Esophagus squamous epithelium (tissue), 5 donors: ENCODE measurements at places on chromosomes 6 and 20.

DNA sequence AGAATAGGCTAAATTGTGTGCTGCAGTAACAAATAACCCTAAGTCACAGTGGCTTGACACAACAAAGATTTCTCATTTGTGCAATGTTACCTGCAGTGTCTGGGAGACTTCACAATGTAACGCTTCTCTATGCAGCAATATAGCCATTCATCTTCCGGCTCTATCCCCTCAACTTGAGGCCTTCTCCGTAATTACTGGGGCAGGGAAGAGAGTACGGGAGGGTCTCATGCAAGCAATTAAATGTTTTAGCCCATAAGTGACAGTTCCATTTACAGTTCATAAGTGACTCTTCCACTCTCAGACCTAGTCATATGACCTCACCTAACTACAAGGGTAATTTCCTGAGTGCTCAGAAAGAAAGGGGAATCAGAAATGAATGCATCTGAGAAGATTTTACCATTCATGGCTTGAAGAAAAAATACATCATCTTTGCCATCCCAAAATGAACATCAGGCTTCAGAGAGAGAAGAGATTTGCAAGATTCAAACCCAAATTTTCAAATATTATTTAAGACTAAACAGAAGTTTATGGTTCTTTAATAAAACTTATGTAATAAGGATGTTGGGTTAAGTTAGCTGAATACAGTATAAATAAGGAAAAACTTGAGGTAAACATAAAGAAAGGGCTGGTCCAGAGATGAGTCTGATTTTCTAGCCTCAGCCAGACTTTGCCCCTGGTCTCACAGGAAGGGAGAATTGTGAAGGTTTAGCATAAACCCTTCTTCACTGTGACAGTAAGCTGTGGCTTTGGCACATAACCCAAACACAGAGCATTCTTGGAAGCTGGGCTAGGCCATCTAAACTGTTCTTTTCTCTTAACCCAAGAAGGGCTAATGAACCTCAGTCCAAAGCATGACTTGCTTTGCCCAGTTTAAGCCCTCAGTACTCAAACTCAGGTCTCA is 13.3 kb downstream of the GPR6 start:
- DNase-seq = no peak

- no peak for DNase-seq
These were observed 946.2 kb downstream of the KIF16B start for GRCh38 chr20:15627089-15627488.

DNA sequence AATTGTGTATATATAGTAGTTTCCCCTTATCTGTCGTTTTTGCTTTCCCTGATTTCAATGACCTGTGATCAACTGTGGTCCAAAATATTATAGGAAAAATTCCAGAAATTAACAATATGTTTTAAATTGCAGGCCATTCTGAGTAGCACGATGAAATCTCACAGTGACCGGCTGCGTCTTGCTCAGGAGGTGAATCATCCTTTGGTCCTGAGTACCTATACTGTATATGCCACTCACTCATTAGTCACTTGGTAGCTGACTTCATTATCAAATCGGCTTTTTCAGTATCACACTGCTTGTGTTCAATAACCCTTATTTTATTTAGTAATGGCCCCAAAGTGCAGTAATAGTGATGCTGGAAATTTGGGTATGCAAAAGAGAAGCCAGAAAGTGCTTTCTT is 728.3 kb upstream of the EYS start:
- DNase-seq = no peak

DNA sequence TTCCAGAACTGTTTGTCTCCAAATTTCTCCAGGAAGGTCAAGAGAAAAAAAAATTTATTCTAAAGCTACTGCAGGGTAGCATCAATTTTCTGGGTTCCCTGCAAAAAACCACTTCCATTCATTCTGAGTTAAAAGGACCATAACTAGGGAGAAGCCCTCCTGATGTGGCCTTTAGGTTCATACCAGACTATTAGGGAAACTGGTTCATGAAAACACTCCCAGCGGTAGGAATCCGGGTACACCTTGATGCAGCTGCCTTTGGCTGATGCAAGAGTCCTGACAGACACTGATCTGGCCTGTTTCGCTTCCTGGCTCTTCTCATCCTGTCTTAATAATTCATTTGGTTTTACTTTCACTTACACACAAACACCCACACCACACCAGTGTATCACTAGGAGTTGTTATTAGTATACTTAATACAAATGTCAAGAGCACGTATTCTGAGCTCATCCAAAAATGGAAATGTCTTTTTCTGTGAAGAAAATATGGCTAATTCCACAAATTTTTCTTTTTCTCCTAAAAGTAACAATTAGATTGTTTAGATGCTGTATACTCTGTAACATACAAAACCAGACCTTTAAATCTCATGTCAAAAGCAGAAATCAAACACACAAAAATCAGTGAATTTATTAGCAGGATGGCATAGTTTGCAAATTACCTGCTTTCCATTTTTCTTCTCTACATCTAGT is 38.4 kb upstream of the ARHGAP18 start:
- no peak for DNase-seq

DNA sequence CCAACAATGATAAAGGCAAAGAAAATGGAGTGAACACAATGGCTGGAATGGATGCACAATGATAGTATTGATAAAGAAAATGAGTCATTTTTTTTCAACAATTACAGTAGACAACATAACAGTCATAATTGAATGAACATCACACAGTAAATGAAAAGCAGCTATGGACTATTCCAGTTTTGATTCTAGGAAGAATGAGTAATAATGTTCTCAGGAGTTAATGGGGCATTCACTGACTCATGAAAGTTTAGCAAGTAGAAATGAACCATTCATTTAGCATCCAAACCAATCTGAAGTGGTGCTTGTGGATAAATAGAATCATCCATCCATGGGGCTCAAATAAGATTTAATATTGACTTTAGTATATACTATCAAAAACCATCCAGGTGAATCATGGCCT is 1029.5 kb upstream of the GJE1 start:
- DNase-seq = no peak

DNA sequence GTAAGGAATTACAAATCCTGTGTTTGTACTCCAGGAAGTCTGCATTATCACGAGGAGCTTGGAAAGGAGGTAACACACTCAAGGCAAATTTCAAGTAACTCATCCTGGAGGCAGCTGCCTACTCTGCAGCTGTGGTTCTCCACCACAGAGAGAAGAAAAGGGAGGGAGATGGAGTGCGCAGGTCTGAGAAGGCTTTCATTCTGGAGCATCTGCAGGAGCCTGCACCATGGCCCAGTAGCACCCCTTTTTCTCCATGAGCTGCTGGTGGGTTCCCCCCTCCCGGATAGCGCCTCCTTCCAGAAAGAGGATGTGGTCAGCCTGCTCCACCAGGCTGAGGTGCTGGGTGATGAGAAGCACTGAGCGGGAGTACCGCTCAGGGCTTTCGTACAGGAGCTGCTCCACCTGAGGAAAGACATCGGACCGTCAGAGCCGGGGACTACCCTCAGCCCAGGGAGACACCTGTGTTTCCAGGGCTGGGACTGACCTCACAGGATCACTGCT is 1.6 kb upstream of the PSMB8 start:
- DNase-seq = no peak

- DNase-seq = no peak
These were observed 38.6 kb downstream of the MYLK4 start for GRCh38 chr6:2712102-2712501.

GRCh38 chr20:31869942-31870725 is at the start of the genes DUSP15 and TTLL9:
DUSP15 (minus strand) TSS chr20:31870527; CDS start chr20:31870337, 190 bp downstream.
TTLL9 (plus strand) TSS chr20:31870634; CDS start chr20:31871127, 493 bp downstream.
- DNase-seq = no peak

DNA sequence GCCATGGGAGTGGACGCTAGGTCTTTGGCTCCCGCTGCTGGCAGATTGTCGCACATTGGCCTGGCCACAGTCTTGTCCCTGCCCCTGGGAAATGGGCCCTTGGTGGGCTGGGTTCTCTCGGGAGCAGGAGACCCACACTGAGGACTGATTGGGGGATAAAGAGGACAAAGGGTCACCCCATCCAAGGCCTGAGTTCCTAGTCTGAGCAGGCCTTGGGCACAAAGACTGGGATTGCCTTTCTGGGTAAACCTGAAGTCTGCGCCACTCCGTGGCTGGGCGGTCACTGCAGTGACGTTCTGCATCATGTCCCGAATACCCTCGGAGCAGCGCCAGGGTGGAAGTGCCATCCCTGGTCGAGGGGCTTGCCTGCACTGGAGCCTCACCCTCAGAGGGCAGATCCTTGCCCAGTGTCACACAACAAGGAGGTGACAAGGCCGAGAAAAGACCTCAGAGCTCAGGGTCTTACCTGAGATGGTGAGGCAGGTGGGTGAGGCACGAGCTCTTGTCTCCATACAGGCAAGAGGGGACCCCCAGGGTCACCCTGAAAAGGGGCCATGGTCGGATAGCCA is 36.1 kb upstream of the ZBP1 start:
- no peak for DNase-seq

DNA sequence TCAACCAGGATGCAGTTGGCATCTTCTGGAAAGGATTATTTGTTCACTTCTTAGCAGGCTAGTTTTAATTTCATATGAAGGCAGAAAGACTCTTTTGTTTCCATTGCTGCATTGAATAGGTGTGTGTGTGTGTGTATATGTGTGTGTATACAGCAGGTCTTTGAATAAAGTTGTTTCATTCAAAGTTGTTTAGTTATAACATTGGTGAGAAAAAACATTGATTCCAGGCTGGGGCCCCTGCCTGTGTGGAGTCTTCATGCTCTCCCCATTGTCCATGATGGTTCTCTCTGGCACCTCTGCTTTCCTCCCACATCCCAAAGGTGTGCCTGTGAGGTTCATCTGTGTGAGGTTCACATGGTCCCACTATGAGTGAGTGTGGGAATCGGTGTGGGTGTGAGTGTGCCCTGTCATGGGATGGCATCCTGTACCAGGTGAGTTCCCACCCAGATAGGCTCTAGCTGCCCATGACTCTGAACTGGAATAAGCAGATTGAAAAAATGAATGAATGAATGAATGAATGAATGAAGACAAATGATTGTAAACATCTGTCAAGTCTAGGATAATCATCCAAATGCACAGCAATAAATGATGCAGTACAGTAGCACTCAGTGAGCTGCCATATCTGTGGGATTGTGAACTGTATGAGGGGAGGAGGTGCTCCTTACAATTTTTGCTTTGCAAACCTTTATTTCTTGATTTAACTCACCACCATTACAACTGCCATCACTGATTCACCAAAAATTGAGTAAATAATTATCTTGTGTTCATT is 156.0 kb downstream of the ADGRG6 start:
- DNase-seq = no peak

DNA sequence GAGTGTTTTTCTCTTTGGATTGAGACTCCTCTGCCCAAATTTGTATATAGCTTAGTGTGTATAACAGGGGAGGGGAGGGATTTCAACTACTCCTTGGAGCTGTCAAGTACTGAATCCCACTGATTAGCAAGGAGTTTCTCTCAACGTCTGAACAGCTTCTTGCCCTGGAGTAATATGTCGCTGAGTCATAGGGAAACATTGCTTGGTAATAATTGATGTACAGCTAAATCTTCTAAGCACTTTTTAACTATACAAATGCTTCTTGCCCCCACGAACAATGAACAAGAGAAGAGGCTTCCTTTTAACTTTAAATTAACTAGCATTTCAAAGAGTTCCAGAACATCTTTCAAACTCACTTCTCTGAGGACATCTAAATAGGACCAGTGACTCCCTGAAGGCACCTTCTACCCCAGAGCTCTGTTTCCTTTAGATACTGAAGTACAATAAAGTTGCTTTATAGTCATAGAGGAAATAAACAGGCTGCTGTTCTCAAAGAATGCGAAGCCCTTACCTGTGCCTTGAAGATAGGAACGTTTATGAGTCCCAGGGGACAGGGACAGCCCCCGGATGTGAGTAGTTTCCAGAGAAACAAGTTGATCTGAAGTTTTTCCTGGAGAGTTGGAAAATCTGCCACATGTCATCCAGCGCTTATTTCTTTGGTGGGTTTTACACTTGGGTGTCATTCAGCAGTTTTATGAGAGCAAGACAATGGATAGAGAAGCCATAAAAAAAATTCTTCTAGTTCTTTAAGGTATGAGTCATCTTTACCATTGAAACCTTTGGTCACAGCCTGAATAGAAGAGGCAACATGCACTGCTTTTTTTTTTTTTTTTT is 462.5 kb upstream of the BTBD3 start:
- DNase-seq = no peak

DNA sequence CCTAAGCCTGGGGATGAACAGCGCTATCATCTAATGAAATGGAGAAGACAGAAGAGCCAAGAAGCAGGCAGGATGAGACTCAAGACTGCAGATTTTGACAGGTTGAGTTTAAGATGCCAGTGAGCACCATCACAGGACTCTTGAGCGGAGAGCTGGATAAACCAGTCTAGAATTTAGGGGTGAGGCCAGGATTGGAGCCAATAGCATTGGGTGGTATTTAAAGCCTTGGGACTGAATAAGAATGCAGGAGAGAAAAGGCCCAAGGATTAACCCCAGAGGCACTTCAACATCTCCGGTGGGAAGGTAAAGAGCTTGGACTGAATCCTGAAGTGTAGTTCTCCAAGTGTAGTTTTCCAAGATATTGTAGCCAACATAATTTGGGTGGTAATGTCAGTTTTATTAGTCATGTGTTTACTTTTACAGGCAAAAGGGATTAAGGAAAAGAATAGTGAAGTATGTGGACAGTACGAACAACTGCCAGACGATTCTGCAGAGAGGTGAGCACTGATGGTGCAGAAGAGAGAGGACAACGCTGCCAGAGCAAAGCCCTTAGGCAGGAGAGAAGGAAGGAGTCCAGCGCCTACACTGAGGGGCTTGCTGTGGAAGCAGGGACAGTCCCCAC is 85.2 kb downstream of the DTNBP1 start:
- no peak for DNase-seq
